DMS 273 treated with DMSO at 0.1 percent for 48 hours (cell line): ENCODE measurements at places on chromosomes 7 and 10.

DNA sequence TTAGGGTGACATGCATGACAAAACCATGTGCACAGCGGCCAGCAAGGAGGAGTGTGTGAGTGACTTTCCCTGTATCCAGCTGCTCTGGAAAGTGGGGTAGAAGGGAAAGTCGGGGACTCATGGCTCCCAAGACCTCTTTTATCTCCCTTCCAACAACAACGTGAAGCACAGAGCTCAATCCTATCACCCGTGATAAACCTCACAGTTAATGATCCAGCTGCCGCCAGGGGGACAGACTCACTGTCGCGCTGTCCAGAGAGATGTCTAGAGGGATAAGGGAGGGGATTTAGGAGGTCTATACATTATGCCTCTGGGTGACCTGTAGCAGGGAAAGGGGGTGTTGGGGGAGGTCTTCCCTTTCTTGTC, 84.0 kb upstream of the SMNDC1 start:
- DNase-seq = no peak

GRCh38 chr10:88979153-88979562, 11.4 kb upstream of the FAS start:
- DNase-seq = no peak

DNA sequence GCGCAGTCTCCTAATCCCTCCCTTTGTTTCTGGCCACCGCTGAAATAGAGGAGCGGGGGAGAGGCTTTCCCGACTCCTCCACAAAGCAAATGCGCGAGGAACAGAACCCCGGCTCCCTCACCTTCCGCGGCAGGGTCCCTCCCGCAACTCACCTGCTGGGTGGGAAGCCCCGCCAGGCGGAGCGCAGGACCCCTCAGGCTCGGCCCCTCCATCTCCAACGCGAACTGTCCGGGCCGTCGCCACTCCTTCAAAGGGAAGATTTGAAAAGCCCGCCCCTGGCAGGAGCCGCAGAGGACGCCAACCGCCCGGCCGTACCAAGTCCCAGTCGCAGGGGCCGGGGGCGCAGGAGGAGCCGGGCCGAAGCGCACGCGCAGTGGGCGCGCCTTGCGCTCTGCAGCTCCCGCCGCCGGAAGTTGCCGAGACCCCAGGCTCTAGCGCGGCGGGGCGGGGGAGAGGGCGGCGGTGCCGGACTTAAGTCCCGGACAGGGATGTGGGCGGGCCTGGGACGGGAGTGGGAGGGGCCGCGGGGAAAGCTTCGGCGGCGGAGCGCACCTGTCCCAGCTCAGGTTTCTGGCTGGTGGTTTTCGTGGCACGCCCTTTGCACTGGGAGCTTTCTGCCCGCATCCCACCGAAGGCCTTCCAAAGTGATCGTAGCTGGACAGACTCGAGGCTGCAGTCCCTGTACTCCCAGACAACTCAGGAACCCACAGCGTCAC, at the start of gene RTKN2:
Gene RTKN2, minus strand, starts transcription at position 446 of the 716 bp plus-strand sequence. Its CDS starts 234 bp downstream, at position 212.
- peak; percentile 52 for DNase-seq

GRCh38 chr7:18694911-18695310, 199.4 kb downstream of the HDAC9 start:
- no peak for DNase-seq

DNA sequence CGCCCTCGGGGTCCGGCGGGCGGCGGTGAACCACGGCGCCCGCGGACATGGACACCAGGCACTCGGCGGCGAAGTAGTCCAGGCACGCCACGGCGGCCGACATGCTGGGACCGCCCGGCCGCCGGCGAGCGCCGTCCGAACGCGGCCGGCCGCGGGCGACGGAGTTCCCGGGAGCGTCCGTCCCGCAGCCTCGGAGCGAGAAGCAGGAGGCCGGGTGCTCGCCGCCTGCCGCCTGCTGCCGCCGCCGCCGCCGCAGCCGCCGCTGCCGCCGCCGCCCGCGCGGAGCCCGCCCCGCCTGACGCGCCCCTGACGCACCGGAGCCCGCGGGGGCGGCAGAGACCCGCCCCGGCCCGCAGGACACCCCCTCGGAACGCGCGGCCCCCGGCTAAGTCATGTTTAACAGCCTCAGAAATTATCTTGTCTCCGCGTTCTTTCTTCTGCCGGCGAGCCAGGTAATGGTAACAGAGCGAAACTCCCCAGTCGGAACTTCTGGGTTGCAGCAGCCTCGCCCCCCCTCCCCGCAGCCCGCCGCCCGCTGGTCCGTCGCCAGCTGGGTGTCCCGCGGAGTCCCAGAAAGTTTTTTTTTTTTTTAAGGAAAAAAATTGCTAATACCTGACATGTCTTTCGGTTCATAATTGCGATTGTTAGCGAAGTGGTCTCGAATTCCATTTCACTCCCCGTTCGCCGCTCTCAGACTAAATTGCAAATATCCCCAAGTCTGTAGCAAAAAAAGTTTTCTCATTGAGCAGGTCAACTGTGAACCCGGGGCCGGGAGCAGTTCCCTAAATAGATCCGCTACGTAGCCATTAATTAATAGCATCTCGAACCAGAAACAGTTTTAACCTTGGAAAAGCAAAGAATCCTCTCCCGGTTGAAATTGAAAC, at the start of gene KLF14:
Gene KLF14, minus strand, starts transcription at position 277 of the 884 bp plus-strand sequence. Its CDS starts 174 bp downstream, at position 103.
- no peak for DNase-seq

DNA sequence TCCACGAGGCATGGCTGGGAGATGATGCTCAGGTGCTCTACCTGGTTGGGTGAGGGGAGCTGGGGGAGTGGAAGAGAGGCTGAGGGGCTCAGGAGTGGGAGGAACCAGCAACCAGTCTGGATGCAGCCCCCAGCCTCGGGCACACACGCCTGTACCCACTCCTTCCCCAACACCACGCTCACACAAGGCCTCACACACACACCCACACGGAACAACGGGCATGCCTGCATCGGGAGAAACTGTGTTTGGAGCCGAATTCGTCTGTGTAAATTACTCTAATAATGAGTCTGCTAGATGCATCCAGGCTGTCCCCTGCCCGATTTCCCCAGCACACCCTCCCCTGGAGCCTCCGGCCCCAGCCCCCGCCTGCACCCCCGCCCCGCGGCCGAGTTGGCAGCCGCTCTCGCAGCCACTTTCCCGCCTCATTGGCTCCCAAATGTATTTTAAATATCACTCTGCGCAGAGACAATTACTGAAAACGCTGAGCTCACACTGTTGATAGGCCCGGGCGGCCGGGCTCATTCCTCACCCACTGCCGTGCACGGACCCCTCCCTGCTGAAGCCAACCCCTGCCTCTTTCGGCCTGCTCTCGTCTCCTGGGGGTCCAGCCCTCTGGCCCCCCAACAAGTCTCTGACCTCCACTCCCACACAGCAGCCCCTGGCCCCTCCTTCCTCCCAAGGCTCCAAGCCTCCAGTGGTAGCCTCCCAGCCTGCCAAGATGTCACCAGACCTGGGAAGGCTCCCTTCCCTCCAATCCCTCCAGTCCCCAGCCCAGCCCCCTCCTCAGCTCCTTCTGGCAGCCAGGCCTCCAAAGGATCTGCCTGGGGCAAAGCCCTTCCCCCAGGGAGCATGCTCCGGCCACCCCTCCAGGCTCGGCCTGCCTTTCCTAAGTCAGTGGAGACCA, 11.1 kb downstream of the H2BK1 start:
- no peak for DNase-seq

GRCh38 chr10:48894911-48895802, 44.5 kb downstream of the LRRC18 start:
- no peak for DNase-seq

- DNase-seq = peak; percentile 11
Measured at GRCh38 chr7:25839084-25839769, 312.8 kb upstream of the NFE2L3 start.

- DNase-seq = no peak
Measured at GRCh38 chr10:1620803-1621202, 116.5 kb downstream of the ADARB2 start.

DNA sequence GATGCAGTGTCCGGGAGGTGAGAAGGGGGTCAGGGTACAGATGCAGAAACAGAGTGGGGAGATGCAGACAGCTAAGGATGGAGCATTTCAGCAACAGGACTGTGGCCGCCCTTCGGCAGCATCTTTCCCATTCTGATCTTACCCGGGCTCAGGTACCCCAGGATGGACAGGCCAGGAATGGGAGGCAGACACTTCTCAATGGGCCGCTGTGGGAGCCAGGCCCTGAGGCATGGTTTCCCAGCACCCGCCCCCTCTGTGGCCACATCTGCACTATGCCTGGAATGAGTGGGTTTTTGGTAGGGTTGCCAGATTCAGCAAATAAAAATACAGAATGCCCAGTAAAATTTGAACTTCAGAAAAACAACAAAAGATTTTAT, 105.2 kb upstream of the CTBP2 start:
- no peak for DNase-seq

DNA sequence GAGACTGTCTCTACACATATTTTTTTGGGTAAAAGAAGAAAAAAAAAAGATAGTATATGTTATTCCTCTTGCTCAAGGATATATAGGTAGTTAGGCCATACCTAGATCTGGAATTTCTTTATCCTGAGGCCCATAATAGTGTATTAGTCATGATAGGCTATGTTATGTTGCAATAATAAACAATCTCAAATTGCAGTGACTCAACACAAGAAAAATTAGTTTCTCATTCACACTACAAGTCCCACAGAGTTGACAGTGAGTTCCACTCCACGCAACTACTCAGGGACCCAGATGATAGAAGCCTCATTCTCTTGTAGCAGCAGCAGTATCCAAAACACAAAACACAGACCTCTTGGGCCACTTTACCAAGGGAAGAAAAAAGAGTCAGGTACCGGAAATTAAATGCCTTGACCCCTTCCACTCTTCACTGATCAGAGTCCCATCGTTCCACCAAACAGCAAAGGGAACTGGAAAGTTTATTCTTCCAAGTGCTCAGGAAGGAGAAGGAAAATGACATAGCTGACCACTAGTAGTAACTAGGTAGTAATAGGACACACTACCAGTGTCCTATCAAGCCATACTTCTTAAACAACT, 7.4 kb upstream of the C10orf67 start:
- no peak for DNase-seq

- peak; percentile 5 for DNase-seq
Measured at GRCh38 chr10:90911133-90912051, 9.5 kb downstream of the ANKRD1 start.

DNA sequence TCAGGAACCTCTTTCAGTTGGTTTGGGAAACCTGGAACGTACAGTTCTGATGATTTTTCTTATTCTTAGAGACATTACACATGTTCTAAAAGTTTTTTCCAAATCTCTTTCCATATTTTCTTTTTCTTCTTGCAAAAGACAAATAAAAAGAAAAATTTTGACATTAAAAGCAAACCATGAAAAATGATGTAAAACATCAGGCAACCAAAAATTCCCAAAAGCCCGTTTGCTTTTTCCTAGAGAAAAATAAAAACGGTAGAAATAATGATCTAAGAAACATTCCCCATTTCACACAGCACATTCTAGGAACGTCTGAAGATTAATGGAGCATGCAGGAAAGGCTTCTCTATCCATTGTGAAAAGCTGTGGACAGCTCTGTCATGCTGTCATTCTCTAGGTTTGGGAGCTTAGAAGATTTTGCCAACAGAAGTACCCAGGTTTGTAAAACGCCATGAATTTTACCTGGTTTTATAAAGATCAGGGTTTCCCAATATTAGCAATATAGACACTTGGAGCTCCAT, 11.2 kb upstream of the PRTFDC1 start:
- no peak for DNase-seq
